ENCODE measurements at places on chromosomes 4 and X.

GRCh38 chr4:189912170-189912569, 28.5 kb upstream of the FRG1 start:
- no peak for DNase-seq

DNA sequence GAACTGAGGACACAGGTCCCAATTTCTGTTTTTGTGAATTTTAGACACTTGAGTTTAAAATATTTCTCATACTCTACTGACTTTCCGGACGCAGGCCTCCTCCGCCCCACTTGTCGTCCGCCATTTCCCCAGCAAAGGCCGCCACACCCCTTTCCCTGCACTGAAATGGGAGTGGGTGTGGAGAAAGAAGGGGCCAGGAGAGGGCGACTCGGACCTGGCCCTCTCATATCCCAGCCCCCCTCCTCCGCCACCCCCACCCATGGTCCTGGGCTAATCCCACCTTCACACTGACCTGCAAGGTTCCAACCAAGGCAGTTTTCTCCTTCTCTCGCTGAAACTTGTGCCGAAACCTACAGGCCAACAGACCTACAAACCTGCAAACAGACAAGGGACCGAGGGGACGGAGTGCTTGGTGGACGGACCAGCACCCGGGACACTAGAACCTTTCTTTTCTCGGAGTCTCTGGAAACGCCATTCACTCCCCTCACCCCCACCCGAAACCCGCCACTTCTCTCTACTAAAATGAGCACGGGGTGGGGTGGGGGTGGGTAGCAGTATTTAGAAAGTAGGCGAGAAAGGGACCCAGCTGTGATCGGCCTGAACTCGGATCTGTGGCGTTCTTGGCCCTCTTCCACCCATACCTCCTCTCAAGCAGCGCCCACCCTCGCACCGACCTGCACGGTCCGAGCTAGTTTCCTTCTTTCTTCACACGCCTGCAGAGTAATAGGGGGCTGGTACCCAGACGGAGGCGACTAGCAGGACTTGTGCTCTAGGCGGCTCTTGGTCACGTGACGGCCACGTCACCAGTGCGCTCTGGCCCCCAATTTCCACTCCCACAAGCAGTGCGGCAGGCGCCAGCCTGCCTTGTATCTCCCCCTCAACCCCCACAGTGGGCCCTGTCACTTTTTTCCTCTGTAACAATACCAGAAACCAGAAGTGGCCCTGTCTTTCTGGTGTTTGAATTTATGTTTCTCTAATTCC, at the start of gene ARMCX6:
ARMCX6 (minus strand) TSS at position 790 of the 981 bp plus-strand sequence. CDS start 1,380 bp downstream, outside the sequence.
- DNase-seq: peak; percentile 35

GRCh38 chr4:89305712-89306437, 1.7 kb downstream of the GPRIN3 start:
- no peak for DNase-seq

GRCh38 chr4:184261246-184261645, 43.6 kb upstream of the ENPP6 start:
- DNase-seq: no peak

DNA sequence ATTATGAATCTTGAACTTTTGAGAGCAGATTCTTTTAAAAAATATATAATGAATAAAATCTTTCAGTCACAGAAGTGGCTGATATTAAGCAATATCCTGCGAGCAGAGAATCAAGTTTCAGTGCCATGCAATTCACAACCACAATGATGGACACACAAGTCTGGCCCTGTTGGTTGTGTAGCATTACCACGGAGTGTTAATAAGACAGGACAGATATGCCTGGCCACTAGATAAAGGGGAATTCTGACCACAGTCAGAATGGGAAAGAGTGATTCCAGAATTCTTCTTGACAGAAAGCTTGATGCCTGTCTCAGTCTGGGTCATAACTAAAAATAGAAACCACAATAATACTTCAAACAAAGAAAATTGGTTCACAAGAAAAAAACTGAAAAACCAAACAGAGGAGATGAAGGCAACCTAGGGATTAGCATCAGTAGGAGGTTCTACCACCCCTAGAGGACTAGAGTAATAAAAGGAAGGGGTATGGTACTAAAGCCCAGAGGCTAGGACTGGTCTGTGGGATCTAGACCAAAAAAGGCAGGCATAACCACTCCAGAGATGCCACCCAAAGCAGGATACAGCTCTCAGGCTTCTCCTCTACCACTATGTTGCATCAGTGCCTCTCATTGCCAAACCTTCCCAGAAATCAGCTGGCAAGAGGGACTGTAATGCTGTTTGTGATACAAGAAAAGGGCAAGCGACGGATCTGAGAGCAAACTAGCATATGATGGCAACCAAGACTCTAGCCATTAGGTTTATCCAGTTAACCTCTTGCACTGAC, 59.0 kb downstream of the RNF150 start:
- no peak for DNase-seq

DNA sequence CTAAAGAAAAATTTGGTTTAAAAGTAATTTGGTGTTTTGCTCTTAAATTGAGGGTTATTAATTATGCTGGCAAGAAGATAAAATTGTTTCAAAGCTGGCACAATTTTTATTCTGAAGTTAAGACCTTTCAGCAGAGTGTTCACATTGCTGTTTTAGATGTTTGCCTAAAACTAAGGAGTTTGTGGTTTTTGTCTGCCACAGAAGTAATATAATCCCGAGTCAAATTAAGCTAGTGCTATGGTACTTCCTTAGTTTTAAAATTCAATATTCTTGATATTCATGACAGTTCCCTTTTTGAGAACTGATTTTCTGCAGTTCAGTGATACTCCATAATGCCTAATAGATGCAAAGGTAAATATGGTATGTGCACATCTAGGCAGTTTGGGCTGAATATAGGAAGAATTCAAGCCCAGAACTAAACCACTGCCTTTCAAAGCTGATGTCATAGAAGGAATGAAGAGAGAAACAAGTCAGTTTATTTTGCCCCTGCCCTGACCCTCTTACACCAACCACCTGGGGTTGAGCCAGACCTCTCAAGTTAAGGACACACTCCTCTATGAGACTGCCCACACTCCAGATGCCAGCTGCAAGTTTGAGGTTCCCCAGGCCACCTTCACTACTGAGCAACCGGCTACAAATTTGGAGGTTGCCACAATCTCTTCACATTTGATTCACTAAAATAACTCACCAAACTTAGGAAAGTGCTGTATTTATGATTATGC, 32.1 kb upstream of the VEGFC start:
- no peak for DNase-seq

DNA sequence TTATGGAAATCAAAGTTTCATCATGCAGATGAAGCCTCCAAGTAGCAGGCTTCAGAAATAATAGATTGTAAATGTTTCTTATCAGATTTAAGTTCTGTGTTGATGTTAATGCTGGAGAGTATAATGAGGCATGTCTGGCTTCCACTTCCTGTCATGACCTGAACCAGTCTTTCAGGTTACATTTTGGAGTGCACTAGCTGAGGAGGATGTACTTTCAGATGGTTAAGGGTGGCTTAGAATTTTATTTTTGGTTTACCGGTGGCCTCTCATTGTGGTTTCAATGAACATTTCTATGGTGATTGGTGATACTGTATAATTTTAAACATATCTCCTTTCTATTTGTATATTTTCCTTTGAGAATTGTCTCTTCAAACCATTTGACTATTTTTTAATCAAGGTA, 890.4 kb downstream of the SH3BGRL start:
- DNase-seq: peak; percentile 0

GRCh38 chrX:16278927-16279326, 111.6 kb downstream of the MAGEB17 start:
- no peak for DNase-seq

DNA sequence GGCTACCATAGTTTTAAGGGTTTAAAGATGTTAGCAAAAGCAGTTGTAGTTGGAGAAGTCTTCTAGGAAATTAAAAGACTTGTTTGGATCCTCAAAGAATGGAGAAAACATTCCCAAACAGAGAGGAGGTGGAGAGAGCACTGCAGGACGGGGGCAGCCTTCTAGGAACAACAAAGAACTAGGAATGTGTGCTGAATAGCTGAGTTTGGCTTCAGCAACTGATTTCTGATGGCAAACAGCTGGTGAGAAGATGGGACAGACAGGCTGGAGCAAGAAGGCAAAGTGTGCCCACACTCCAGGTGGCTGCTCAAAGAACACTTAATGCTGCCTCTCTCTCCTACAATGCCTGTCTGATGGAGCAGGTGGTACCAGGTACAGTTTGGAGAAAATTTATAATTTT, 1331.1 kb downstream of the ADGRL3 start:
- no peak for DNase-seq

- no peak for DNase-seq
Measured at GRCh38 chr4:133465022-133465421, 315.9 kb downstream of the PCDH10 start.

GRCh38 chrX:129763666-129764065, 16.1 kb upstream of the SASH3 start:
- DNase-seq: no peak

GRCh38 chrX:70444326-70444945, at the start of gene DLG3:
DLG3 (plus strand) TSS chrX:70444835; CDS start chrX:70445202, 367 bp downstream.
- DNase-seq: no peak

- DNase-seq: no peak
Measured at GRCh38 chrX:3377560-3377959, 31.1 kb upstream of the MXRA5 start.

GRCh38 chrX:96181605-96182004, 503.0 kb upstream of the DIAPH2 start:
- DNase-seq: no peak

- peak; percentile 54 for DNase-seq
Measured at GRCh38 chr4:146342600-146343192, 128.4 kb downstream of the REELD1 start.

DNA sequence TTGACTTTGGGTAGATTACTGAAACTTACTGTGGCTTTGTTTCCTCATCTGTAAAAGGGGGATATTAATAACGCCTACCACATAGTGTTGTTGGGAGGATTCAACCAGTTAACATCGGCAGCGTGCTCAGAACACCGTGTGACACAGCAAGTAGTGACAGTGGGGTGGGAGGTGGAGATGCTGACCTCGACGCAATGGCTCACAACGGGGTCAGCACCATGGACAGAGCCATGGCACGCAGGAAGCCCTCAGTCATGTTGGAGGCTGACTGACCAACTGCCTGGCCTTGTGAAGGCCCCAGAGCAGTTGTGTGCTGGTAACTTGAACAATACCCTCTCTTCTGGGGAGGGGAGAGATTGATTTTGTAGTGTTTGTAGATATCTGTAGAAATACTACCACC, 93.2 kb downstream of the WFS1 start:
- DNase-seq: no peak

DNA sequence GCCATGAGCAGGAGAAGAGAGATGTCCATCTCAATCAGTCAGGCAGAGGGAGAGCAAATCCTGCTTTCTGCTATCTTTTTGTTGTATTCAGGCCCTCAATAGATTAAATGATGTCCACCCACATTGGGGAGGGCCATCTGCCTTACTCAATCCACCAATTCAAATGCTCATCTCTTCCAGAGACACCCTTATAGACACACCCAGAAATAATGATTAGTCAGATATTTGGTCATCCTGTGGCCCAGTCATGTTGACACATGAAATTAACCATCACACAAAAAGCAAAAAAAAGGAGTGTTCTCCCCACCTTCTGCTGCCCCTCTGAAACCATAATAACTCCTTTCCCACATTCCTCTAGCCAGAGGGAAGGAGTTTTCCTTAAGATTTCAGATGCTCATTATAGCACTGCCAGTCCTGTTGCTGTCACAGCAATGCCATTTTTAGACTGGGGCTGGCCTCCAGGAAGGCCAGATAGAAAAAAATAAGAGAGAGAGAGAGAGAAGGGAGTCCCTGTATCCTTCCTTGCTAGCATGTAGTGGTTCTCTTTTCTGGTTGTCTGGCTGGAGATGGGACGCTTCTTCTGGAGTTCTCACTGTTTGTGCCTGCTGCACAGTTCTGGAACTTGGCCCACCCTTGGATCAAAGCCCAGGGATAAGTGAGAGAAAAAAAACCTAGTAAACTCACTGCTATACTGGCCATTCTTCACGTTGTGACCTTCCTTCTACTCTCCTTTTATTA, 177.7 kb downstream of the RBM46 start:
- no peak for DNase-seq

DNA sequence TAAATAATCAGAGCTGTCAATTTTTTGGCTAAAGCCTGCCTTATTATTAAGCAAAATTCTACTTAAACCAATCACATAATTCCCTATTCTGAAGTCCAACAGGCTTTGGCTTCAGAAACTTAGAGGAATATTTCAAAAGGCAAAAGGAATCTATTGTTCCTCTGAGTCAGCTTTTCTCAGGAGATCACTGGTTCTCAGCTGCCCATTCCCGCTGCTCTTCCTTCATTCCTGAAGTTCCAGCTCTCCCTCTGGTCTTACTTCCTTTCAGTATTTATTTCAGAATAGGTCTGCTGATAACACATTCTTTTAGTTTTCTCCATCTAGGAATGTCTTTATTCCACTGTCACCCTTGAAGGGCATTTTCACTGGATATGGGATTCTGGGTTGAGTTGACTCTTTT, 133.7 kb downstream of the SOWAHB start:
- DNase-seq: no peak

All from T-helper 2 cell (primary cell).